ENCODE measurements at places on chromosomes 4 and X. TPM values are rescaled to one million over a fixed set of nuclear protein-coding genes. Genes with fewer than 3 reads are reported as not detected.

- H3K27ac ChIP-seq = no peak overlapping the region
- no peaks in the 10 kb centered on the region for H3K4me1 ChIP-seq
- DNase-seq = no peak
- H3K36me3 ChIP-seq = no peaks in the 10 kb centered on the region
- H3K4me3 ChIP-seq = no peak overlapping the region
Measured at GRCh38 chrX:16796298-16796697, 10.0 kb downstream of the TXLNG start.

DNA sequence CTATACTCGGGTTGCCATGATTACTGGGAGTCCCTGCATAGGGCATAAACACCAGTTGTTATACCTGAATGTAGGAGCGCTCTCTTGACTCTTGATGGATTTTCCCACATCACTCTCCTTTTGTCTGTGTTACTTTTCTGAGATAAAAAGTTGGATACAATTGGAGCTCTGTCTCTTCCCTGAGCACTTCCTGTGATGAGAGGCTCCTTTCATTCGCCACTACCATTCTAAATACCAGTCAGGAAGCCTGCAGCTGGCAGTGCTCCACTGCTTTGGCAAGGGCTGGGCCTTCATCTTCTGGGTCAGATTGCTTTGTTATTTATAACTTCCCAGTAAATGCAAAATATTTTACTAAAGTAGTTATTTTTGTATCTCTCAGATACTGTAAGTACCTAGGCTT lies 13.9 kb downstream of the TCEANC start:
- H3K36me3 ChIP-seq = no peaks in the 10 kb centered on the region
- peaks cover 4% of the 10 kb centered on the region for H3K4me1 ChIP-seq
- H3K27me3 ChIP-seq = no peaks in the 10 kb centered on the region
- DNase-seq = no peak
- H3K27ac ChIP-seq = no peak overlapping the region

DNA sequence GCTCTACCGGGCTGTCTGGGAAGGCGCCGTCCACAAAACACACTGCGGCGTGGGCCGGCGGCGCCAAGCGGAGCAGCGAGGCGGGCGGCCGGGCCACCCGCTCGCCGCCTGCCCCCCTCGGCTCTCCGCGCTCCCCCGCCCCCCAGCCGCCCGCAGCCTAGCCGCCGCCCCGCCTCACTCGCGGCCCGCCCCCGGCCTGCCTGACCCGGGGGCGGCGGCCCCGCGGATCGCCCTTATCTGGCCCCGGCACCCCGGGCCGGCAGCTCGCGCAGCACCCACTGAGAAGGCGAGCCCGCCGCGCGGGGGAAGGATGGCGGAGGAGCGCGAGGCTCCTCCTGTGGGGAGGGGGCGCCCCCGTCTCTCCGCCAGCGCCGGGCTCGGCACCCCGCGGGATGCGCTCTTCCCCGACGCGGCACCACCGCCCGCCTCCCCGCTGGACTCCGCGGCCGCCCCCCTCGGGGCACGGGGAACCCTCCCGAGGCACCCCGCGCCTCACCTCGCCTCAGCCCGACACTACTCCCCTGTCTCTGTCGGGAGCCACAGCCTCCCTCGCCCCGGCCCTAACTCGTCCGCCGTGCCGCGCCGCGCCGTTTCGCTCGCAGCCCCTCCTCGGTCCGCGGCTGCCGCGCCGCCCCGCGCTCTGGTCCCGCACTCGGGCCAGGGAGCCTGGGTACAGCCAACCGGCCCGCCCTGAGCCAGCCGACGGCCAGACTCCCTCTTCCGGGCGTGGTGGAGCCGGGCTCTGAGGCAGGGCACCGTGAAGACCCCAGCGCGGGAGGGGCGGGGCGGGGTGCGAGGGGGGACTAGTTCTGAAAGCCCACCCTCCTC lies 566 bp downstream of the ATP11C start:
- H3K4me1 ChIP-seq = no peaks in the 10 kb centered on the region
- no peaks in the 10 kb centered on the region for H3K27me3 ChIP-seq
- H3K36me3 ChIP-seq = no peaks in the 10 kb centered on the region

GRCh38 chr4:7182616-7183015 lies 9.7 kb upstream of the SORCS2 start:
- H3K4me3 ChIP-seq = no peak overlapping the region
- H3K4me1 ChIP-seq = no peaks in the 10 kb centered on the region
- no peak for DNase-seq
- H3K27me3 ChIP-seq = peaks cover 5% of the 10 kb centered on the region
- H3K27ac ChIP-seq = no peak overlapping the region

DNA sequence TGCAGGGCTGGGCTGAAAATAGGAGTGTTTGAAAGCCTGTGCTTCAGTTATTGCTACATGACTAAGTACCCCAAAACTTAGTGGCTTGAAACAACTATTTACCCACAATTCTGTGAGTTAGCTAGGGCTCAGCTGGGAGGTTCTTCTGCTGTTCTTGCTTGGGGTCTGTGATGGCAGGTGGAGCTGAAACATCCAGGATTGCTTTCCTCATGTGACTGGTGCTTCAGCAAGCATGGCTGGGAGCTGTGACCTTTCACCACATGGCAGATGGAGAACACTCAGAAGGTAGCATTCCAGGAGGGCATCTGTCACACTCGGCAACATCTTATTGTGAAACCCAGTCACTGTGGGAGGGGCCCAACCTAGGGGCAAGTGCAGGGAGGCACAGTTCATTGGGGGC lies 57.0 kb upstream of the TBC1D14 start:
- no peaks in the 10 kb centered on the region for H3K27me3 ChIP-seq
- H3K4me1 ChIP-seq = no peaks in the 10 kb centered on the region
- peaks cover 20% of the 10 kb centered on the region for H3K36me3 ChIP-seq
- H3K4me3 ChIP-seq = no peak overlapping the region

DNA sequence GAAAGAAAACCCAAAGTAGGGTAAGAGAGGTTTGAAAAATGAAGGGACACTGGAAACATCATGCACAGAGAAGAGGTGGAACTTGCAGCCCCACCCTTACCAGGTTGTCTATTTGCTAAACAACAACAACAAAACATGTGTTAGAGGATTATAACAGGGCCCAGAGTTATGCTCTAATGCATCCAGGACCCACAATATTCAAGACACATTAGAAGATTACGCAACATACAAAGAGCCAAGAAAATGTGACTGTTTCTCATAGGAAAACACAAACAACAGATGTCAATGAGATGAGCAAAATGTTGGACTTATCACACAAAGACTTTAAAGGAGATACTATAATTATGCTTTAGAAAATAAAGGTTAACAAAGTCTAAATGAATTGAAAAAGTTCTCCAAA lies 128.5 kb downstream of the LRBA start:
- no peaks in the 10 kb centered on the region for H3K36me3 ChIP-seq
- no peaks in the 10 kb centered on the region for H3K27me3 ChIP-seq
- DNase-seq = no peak
- H3K27ac ChIP-seq = no peak overlapping the region
- no peaks in the 10 kb centered on the region for H3K4me1 ChIP-seq
- H3K4me3 ChIP-seq = no peak overlapping the region

DNA sequence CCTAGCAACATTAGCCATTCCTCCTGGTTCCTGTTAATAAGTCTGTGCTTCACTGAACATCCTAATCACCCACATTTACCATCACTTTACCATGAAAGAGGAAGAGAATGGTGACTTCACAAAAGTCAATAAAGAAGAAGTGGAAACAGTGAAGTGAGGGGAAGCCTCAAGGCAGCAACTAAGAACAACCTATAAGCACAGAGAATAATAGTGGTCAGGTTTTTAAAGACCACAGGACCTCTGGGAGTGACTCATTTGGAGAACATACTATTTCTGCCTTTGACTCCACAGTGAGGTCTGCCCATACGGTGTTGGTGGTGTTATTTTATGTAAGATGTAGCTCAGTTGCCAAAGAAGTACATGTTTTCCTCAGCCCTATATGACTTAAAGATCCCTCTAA lies 86.0 kb upstream of the TET2 start:
- H3K4me1 ChIP-seq = no peaks in the 10 kb centered on the region
- no peaks in the 10 kb centered on the region for H3K27me3 ChIP-seq
- DNase-seq = no peak
- no peaks in the 10 kb centered on the region for H3K36me3 ChIP-seq
- H3K4me3 ChIP-seq = no peak overlapping the region

- H3K4me3 ChIP-seq = no peak overlapping the region
- H3K27ac ChIP-seq = peak overlapping the region; percentile 97
- H3K27me3 ChIP-seq = no peaks in the 10 kb centered on the region
Measured at GRCh38 chr4:169622566-169622965, 2.2 kb downstream of the CLCN3 start.

GRCh38 chr4:12734586-12734985 lies 749.6 kb downstream of the RAB28 start:
- DNase-seq = no peak
- H3K27me3 ChIP-seq = no peaks in the 10 kb centered on the region
- H3K4me1 ChIP-seq = no peaks in the 10 kb centered on the region
- H3K4me3 ChIP-seq = no peak overlapping the region
- H3K36me3 ChIP-seq = no peaks in the 10 kb centered on the region

- peaks cover 12% of the 10 kb centered on the region for H3K4me1 ChIP-seq
- H3K27ac ChIP-seq = no peak overlapping the region
- H3K4me3 ChIP-seq = no peak overlapping the region
- no peak for DNase-seq
- H3K27me3 ChIP-seq = no peaks in the 10 kb centered on the region
- no peaks in the 10 kb centered on the region for H3K36me3 ChIP-seq
Measured at GRCh38 chr4:122796801-122797404, 29.7 kb upstream of the FGF2 start.

- no peaks in the 10 kb centered on the region for H3K27me3 ChIP-seq
- H3K27ac ChIP-seq = no peak overlapping the region
- no peak for DNase-seq
Measured at GRCh38 chr4:148145475-148145874, 296.7 kb downstream of the NR3C2 start.

- no peaks in the 10 kb centered on the region for H3K27me3 ChIP-seq
- no peaks in the 10 kb centered on the region for H3K36me3 ChIP-seq
- H3K4me1 ChIP-seq = peaks cover 28% of the 10 kb centered on the region
- no peak for DNase-seq
- H3K27ac ChIP-seq = no peak overlapping the region
- H3K4me3 ChIP-seq = no peak overlapping the region
Measured at GRCh38 chr4:106587558-106587957, 219.0 kb upstream of the GIMD1 start.

GRCh38 chrX:21905313-21905712 lies 35.2 kb upstream of the SMS start:
- H3K36me3 ChIP-seq = no peaks in the 10 kb centered on the region
- DNase-seq = no peak
- no peaks in the 10 kb centered on the region for H3K4me1 ChIP-seq
- H3K27ac ChIP-seq = no peak overlapping the region
- no peaks in the 10 kb centered on the region for H3K27me3 ChIP-seq
- no peak overlapping the region for H3K4me3 ChIP-seq

GRCh38 chr4:168070903-168071302 lies 21.4 kb upstream of the ANXA10 start:
- no peaks in the 10 kb centered on the region for H3K27me3 ChIP-seq
- DNase-seq = no peak
- no peaks in the 10 kb centered on the region for H3K4me1 ChIP-seq
- no peak overlapping the region for H3K27ac ChIP-seq
- no peak overlapping the region for H3K4me3 ChIP-seq

- DNase-seq = no peak
- no peaks in the 10 kb centered on the region for H3K36me3 ChIP-seq
- H3K27ac ChIP-seq = no peak overlapping the region
- no peaks in the 10 kb centered on the region for H3K27me3 ChIP-seq
- H3K4me1 ChIP-seq = peaks cover 3% of the 10 kb centered on the region
- H3K4me3 ChIP-seq = no peak overlapping the region
Measured at GRCh38 chrX:119655125-119655524, 37.8 kb downstream of the SEPTIN6 start.

- H3K27me3 ChIP-seq = peaks cover 15% of the 10 kb centered on the region
- no peak overlapping the region for H3K4me3 ChIP-seq
- DNase-seq = no peak
- H3K36me3 ChIP-seq = no peaks in the 10 kb centered on the region
Measured at GRCh38 chrX:134174859-134175258, 62.1 kb upstream of the CCDC160 start.

GRCh38 chr4:61514991-61515390 lies 314.9 kb downstream of the ADGRL3 start:
- H3K4me3 ChIP-seq = no peak overlapping the region
- no peak overlapping the region for H3K27ac ChIP-seq
- no peaks in the 10 kb centered on the region for H3K36me3 ChIP-seq
- DNase-seq = no peak

- H3K36me3 ChIP-seq = no peaks in the 10 kb centered on the region
- no peak overlapping the region for H3K4me3 ChIP-seq
- H3K27ac ChIP-seq = no peak overlapping the region
Measured at GRCh38 chr4:102441978-102442911, 58.9 kb upstream of the NFKB1 start.

The IL2 gene
- total RNA-seq = not detected

The GABRG1 gene
- not detected for total RNA-seq

The SSX2B gene
- total RNA-seq = not detected

The MID1 gene
- 27.9 TPM for total RNA-seq

The MFAP3L gene
- total RNA-seq = 25.4 TPM
